ENCODE measurements at places on chromosomes 12 and 14.

DNA sequence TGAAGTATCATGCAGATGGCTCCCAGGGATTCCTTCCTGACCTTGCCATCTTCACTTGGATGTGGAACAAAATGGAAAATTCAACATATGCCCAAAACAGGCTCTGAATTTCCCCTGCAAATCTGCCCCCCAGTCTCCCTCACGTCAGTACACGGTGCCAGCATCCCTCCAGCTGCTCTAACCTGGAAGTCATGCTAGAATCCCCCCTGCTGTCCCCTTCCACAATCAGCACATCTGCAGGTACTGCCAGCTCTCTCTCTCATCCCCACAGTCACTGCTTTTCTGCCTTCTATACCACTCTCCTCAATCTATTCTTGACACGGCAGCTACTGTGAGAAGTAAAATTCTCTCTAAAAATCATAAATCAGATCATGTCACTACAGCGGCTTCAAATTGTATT is 21.6 kb downstream of the GALNT6 start:
- no peak for DNase-seq

DNA sequence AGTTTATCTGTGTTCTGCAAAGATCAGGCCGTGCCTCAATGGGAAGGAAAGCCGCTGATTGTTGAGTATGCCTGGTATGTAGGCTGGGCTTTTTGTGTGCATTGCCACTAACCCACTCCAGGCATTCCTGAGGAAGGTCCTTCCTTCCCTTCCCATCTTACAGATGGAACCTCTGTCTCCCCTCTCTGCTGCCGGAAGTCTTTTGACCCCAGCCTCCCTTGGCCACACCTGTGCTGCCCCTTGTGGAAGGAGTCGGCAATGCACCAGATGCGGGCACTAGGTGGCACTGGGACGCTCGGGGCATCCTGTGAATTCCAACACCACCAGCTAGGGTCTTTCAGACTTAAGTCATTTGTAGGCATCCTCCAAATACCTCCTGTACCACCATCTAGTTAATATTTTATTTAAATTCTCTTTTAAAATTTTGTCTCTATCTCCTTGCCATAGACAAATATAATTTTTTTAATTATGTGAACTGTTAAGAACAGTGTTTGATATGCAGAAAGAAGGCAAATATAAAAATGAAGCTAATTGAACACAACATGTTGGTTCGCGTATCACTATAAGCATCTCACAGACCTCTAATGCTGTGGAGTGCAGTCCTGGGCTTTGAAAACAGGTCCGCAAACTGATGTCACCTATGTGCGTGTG is 99.6 kb downstream of the RIN3 start:
- DNase-seq: no peak

DNA sequence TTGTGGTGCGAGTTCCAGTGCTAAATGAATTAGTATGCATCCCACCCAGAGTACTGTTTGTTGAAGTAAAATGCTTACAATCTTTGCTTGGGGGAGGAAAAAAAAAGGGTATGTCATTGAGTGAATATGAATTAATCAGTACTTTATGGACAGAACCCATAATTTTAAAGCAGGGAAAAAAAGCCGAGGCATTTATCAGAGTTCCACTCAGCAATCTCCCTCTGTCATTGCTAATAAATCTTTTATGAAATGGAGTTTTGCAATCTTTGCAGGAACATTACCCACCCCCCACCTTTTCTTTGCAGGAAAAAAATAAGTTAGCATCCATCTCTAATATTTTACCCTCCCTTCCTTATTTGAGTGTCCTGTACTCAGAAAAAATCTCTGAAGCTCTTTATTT is 127.9 kb upstream of the TMPO start:
- DNase-seq: no peak

- no peak for DNase-seq
These were observed 2.8 kb upstream of the PTMS start for GRCh38 chr12:6763380-6763779.

DNA sequence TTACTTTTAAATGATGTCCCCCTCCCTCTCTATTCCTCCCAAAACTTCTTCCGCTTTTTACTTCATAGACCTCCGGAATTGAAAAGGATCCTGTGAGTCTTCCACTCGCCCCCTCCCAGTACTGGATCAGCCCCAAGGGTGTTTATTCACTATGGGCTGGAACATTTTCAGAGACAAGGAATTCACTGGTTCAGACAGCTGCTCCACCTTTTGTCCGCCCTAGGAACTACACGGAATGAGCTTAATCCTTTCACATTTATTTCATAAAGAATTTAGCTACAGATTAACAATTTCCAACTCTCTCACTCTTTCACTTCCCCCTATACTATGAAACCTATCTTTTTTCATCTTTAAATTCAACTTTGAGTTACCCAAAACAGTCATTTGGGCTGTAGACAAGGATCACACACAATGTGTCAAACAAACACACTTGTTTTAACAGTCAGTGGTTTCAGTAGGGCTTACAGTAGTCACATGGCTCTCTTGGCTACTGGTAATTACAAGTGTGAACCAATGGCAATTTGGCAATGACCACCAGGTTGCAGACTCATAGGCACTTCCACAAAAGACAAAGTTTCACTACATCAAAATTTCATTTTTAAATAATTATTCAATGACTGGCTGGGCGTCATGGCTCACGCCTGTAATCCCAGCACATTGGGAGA is 20.6 kb downstream of the CNIH1 start:
- no peak for DNase-seq

DNA sequence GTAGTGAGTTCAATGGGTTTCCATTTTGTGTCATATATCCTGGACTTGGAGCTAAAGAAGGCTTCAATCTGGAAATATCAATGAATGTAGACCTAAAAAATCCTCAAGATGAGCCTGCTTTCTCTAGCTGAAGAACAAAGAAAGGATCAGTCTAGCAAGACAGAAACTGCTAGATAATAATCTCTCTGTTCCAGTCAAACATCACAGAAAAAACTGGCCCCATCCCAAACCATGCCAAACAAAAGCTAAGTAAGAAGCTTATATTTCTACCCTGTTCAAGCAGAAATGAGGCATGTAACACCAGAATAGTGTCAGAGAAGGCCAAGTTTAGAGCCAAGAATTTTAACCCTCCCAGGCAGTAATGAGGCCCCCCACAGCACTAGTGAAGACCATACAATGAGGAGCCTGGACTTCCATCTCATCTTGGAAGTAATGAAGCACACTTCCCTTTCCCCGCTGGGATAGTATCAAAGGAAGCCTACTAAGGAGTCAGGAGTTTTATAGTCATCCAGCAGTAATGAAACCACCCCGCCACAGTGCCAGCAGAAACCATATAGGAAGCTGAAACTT is 95.8 kb downstream of the NELL2 start:
- DNase-seq: no peak
